ENCODE measurements at places on chromosomes 1 and 21. TPM values are rescaled to one million over a fixed set of nuclear protein-coding genes. Genes with fewer than 3 reads are reported as not detected.

LIPI gene
- not detected for total RNA-seq

- peak; percentile 43 for DNase-seq
These were observed 26.5 kb upstream of the PLA2G2C start for GRCh38 chr1:20212685-20213331.

DNA sequence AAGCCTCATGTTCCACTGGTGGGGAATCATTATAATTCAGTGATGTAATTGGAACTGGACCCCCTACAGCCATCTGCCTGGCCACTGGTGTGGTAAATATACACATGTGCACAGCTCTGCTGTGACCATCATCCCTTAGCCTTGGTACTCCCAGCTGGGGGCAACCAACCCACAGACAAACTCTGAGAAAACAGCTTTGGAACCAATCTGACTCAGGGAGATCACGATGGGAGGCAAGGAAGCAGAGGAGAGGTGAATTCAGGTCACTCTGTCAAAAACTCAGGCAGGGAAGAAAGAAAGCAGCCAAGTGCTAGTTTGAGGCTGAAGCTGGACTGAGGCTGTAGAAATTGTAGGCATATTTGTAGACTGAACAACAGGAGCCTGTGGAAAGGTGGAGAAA lies 197.8 kb upstream of the GALNT2 start:
- DNase-seq: no peak

S100A8 gene
- total RNA-seq: not detected

DNA sequence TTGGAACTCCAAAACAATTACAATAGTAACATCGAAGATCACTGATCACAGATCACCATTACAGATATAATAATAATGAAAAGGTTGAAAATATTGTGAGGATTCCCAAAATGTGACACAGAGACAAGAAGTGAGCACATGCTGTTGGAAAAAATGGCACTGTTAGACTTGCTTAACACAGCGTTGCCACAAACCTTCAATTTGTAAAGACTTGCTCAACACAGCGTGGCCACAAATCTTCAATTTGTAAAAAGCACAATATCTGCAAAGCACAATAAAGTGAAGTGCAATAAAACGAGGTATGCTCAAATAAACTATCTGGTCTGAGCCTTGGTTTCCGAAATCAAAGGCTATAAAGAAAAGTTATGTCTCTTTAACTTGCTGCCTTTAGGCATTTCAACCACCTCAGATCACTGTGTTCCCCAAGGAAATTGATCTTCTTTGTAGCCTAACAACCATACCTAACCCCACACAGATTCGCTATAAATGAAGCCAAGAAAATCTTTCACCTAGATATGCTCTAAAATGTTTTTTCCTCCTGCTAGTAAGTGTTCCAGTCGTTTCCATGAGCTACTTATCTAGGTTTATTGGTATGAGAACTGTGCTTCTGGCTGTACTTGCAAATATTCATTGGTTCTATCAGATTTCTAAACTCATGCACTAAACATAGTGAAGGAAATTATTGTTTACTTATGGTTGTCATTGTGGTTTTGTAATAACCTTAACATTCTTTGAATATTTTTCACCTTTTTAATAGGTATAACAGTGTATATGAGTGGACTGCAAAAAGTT lies 13.1 kb upstream of the LPGAT1 start:
- no peak for DNase-seq

RAB3B gene
- total RNA-seq: 12.4 TPM

DNA sequence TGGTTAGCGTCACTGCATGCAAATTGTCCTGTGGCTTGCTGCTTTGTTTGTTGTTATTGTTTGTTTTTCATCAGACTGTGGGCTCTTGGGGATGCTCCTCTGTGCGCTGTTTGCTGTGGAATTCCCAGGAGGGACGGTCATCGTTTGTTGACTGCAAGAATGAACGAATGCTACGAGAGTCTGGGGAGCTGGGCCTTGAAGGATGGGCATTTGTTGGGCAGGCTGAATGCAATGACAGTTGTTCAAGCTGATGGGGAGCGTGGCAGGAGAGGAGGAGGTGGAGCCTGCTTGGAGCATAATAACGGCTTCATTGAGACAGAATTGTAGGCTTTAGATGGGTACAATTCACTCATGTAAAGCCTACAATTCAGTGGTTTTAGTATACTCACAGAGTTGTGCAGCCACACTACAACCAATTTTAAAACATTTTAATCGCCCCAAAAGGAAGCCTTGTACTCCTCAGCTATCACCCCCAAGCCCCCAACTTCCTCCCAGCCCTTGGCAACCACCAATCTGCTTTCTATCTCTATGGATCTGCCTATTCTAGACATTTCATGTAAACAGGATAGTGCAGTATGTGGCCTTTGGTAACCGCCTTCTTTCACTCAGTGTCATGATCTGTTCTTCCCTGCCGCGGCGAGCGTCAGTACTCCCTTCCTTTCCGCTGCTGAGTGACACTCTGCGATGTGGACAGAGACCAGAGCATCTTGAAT lies 190.2 kb downstream of the CAMTA1 start:
- DNase-seq: no peak

SHISAL2A gene
- total RNA-seq: not detected

DNA sequence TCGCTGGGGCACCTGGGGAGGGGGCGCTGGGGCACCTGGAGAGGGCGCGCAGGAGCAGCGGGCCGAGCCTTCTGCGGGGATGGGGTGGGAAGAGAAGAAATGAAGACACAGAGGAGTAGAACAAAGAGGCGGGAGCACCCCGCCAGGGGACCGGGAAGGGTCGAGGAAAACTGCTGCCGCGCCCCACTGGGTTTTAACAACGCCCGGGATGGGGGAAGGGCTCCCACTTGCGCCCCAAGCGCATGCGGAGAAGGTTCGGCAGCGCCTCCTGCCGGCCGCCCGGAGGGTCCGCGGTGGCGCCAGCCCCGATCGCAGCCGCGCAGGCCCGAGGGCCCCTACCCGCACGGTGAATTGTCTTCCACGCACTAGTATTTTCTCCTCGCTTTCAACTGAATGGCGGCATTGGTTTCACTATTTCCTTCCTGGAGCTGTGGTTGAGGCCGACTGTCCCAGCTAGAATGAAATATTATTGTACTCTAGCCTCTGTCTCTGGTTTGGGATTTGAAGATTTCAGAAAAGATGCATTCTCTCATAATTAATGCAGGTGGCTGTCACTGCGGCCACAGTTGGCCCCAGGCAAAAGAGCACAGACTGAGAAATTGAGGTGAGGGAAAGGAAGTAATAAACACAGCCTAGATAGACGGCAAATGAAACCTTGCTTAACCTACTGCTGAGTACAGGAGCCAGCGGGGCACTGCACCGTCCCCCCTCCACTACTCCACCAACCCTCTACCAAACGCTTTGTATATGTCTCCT lies 57.3 kb downstream of the MAB21L3 start:
- DNase-seq: peak; percentile 15

PDZK1IP1 gene
- not detected for total RNA-seq

GRCh38 chr1:15188678-15189077 lies 35.1 kb downstream of the TMEM51 start:
- no peak for DNase-seq

- no peak for DNase-seq
These were observed 4.7 kb downstream of the FMOD start for GRCh38 chr1:203346060-203346768.

- DNase-seq: peak; percentile 65
These were observed 597 bp downstream of the PKN2 start for GRCh38 chr1:88684482-88685258.

C4BPA gene
- not detected for total RNA-seq

DNA sequence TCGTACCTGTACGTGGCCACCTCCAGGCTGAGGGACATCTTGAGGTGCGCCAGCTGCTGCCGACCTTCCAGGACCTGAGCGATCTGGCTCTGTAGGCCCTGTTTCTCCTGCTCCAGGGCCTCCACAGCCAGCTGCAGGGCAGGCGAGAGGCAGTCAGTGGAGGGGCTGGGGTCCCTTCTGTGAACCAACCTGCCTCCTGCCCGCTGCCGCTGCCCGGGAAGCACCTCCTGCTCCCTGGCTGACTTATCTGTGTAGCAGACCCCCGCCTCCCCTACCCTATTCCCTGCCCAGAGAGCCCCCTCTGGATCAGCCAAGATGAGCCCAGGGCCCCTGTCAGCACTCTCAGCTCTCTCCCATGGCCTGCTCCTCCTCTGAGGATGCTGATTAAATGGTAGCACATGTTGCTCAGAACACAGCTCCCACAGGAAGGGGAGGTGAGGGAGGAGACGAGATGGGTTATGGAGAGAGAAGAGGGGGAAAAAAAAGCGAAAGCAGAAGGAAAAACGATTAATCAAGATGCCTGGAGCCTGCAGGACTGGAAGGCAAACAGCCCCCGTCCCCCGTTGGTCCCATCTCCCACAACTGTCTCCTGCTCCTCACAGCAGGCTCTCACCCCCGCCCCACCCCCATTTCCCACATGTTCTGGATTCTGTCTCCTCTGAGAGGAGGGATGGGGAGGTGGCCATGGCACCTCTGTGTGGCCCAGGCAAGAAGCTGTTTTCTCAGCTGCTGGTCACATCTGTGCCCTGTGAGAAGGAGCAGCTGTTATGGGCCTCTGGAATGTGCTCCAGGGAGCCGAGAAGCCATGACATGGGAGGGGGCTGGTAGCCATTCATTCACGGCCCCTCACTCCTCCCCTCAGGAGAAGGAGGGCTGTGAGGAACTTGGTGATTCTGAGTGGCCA lies 1.7 kb downstream of the NES start:
- peak; percentile 93 for DNase-seq

CADM3 gene
- total RNA-seq: 1.0 TPM

Data from LHCN-M2 (cell line).